T47D (cell line): ENCODE measurements at places on chromosomes 13 and 19.

DNA sequence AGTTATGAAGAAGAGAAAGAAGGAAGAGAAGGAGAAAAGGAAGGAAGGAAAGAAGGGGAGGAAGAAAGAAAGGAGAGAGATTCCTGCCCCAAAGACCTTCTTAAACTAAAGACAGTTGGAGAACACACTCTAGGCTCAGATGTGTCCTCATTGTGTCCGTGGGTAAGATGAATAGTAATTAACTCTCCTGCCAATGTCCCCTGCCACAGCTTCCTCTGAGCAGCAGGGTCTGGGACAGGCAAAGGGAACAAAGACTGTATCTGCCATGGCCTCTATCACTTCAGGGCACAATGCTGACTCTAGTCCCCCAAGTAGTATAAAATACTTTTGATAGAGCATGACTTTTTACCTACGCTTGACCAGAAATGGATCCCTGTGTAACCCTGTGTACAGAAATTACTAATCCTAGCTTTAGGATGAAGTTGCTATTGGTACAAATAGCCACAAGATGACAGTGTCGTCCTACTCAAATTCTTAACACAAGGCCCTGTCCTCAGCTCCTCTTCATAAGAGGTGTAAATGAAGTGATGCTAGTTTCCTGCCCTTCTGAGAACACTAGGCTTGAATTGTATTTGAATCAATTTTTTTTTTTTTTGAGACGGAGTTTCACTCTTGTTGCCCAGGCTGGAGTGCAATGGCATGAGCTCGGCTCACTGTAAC, 186.2 kb upstream of the GPR12 start:
- DNase-seq = peak; percentile 35

DNA sequence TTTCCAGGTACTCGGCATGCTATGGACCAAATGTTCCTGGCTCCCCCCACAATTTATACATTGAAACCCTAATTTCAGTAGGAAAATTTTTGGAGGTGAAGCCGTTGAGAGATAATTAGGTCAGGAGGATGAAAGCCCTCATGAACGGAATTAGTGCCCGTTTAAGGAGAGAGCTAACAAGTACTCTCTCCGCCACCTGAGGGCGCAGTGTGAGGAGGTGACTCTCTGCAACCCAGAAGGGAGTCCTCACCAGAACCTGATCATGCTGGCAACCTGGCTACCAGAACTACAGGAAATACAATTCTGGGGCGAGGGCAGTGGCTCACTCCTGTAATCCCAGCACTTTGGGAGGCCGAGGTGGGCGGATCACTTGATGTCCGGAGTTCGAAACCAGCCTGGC, 397.8 kb downstream of the SLITRK5 start:
- peak; percentile 74 for DNase-seq

DNA sequence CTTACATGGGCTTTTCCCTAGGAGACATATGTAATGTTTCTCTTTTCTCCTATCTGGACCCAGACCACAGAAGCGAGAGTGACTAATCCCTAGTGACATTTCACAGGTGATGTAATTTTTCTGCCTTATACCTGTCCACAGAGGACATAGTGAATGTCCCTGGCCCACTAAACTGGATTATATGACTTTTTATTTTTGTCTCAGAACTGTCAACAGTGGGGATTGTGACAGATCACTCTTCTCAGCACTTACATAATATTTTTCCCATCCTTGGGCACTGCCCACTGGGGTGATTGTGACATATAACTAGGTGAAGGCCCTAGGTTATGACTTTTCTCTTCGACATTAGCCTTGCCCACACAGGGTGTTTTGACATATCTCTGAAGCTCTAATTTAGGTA, 7.9 kb upstream of the ZNF726 start:
- no peak for DNase-seq

GRCh38 chr19:48724796-48725753, 5.5 kb upstream of the MAMSTR start:
- peak; percentile 63 for DNase-seq

DNA sequence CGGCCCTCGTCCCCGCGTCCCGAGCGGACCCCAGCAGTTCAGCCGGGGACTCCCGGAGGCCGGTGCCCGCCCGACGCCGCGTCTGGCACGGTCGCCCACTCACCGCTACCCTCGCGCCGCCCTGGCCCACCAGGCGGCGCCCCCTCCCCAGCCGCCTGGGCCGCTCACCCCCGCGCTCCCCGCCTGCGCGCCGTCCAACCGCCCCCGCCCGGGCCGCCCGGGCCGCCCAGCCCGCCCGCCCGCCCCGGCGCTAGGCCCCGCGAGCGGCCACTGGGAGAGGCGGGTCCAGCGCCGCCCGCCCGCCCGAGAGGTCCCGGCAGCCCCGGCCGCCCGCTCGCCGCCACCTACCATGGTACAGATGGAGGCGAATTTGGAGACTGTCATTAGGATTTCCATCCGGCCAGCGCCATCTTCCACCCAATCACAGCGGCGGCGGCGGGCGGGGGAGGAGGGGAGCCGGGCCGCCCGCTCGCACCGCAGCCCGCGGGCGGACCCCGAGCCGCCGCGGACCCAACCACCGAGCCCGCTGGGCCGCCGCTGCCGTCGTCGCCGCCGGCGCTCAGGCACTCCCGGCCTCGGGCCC, at the start of gene USP12:
TSS of gene USP12 (minus strand) at position 568 of the 583 bp plus-strand sequence. CDS start at position 396, 172 bp downstream.
- DNase-seq = no peak

DNA sequence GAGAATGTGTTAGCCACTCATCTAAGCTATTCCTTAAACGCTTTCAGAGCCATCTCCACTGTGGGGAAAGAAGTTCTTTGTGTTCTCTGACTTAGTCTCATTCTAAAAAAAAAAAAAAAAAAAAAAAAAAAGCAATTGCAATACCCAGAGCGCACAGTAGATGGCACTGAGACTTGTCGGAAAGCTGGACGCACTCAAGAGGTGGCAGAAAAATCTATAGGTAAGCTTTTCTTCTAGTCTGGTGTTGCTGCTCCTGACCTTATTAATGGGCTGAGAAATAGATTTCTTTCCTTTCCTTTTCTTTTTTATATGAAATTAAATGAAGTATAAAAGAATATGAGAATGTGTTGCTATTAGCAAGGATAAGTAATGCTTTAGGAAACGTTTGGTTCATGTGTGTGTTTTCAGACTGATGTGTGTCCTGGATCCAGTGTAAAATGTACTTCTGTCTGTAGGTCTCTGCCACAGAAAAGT, 4.7 kb upstream of the GJB2 start:
- peak; percentile 37 for DNase-seq

DNA sequence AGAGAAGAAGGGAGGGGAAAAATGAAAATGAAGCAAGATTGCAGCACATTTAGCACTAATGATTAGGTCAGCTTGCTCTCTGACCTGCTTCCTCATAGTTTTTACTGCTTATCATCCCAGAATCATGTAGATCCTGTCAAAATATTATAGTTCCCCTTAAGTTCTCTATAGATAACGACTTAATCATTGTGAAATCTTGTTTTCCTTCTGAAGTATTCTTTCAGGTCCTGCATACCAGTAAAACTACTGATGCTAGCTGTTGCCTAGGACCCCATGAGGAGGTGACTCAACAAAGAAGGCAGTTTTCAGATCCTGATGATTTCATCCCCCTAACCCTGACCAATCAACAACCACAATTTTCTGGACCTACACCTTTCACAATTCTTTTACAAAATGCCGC, 1131.7 kb downstream of the SLITRK5 start:
- no peak for DNase-seq

DNA sequence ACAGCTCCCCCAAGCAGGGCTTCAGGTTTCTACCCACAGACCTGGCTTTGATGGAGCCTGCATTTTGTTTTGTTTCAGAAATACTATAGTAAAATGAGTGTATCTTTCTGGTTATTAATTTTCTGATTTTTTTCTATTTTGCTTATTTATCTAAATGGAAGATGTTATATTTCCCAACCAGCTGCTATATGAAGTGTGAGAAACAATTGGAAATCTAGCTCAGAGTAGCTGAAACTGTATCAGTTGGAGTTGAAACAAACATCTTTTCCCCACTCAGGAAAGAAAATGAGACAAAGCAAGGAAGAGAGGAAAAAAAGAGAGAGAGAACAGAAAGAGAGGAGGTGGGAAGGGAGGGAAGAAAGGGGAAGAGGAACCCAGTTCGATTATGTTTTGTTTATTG, 358.5 kb upstream of the ZNF507 start:
- no peak for DNase-seq

- no peak for DNase-seq
These were observed 585.3 kb downstream of the FGF9 start for GRCh38 chr13:22256111-22256639.

- DNase-seq = no peak
These were observed 13.1 kb downstream of the TNFSF9 start for GRCh38 chr19:6543866-6544347.

DNA sequence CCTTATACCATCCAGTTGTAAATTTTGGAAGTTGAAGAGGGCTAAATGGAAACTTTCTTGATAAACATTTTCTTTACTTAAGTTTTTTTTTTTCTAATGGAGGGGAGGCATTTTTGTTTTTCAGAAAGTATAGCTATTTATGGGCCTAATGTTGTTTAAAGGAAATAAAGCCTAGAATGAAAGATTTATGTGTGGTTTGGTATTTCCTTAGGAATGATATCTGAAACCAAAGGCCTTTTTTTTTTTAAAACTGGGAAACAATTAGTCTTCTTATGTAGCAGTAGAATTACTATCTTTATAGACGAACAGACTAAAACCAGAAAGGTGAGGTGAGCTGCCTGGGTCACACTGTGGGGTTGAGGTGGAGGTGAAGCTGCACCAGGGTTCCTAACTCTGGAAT, 80.1 kb downstream of the ESD start:
- DNase-seq = no peak

- no peak for DNase-seq
These were observed 122.7 kb upstream of the FRY start for GRCh38 chr13:31908696-31909411.

GRCh38 chr13:21691500-21691899, 20.6 kb downstream of the FGF9 start:
- DNase-seq = no peak

DNA sequence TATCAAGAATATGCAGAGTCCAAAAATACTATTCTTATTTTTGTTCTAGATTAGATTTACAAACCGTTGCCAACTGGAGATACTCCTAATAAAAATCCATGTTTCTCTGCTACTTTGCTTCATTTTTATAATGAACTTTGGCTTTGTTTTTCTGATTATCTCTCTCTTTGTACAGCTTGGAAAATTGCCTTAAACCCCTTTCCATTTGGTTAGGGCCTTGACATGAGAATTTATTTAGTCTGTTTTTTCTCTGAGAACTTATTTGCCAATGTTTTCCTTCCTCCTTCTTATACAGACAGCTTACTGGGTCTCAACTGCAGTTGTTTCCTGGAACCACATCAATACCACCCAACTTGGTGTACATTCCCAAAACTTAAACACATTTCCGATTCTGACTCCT, 555.4 kb downstream of the SLITRK6 start:
- DNase-seq = no peak

GRCh38 chr13:58630794-58631193, 999.2 kb downstream of the PCDH17 start:
- no peak for DNase-seq

- DNase-seq = no peak
These were observed 14.3 kb upstream of the MCF2L start for GRCh38 chr13:112954488-112955270.

DNA sequence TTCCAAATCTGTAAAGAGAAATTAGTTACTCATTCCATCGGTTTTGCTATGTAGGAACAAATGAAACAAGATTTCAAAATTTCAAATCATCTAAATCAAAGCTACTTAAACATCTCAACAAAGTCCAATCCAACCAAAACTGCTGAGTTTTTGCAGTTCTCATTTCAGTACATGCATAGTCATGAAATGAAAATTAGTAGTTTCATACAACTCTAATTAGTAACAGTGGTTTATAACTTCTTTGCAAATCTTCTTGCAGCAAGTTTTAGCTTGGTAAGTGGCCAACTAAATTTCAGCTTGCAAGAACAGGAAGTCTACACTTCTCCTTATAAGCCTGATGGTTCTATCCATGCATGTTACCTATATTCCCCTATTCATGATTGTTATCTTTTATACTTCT, 75.6 kb downstream of the SPRY2 start:
- DNase-seq = no peak

- DNase-seq = no peak
These were observed 30.0 kb upstream of the ATP12A start for GRCh38 chr13:24650161-24650560.

GRCh38 chr13:70732611-70733010, 624.4 kb upstream of the KLHL1 start:
- no peak for DNase-seq

DNA sequence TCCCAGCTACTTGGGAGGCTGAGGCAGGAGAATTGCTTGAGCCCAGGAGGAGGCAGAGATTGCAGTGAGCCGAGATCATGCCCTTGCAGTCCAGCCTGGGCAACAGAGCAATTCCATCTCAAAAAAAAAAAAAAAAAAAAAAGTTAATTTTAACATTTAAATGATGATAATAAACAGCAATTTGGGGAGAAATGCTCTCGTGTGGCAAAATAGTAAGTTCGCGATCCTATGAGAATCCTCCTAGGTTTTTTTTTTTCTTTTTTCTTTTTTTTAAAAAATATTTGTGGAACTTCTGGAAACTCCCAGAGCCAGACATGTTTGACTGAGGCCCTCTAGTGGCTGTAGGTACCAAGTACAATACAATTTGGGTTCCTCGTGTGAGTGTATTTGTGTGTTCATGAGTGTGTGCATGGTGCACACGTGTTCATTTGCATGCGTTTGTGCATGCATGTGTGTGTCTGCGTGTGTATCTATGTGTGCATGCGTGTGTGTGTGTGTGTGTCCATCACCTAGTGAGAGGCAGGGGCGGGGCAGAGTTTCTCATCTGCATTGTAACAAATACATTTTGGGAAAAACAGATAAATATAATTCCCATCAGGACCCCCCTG, 31.2 kb downstream of the TMPRSS9 start:
- peak; percentile 28 for DNase-seq
